ENCODE measurements at places on chromosomes 5 and 9.

GRCh38 chr5:39022151-39022550 is 52.0 kb downstream of the RICTOR start:
- DNase-seq: no peak

DNA sequence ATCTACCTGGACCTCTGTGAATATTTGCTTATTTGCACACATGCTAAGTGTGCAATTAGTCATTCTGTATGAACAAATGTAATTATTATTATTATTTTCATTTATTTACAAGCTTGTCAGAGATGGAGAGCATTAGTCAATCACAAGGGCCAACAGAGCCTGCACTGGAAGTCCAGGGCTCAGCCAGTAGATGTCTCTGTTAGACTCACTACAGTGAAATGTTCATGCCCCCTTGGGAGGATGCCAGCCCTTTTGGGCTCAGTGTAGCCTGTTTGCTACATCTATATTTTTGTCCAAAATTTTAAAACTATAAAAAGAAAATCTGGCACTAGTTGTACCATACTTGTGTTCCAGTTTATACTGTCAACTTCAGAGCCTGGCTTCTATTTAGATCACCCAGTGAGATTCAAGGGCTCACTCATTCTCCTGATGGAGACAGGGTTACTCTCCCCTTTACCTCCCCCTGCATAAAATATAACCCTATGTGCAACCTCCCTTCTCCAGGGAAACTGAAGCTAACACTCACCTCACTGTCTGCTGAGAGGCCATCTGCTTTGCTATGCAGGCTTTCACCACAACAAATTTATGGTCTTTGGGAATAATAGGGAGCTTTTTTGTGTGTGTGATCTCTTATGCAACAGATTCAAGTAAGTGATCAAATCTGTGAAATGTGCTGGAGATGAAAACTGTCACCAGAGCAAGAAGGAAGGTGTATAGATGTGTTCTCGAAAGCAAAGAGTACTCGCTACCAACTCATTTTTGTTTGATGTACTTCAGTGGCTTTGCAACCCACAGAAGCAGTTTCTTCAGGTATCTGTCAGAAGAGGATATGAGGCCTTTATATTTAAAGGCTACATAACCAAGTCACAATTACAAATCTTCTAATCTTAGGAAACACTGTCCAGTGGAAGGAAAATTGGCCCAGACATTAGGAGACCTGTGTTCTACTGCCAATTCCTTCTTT is 99.9 kb upstream of the TLE4 start:
- peak; percentile 8 for DNase-seq

DNA sequence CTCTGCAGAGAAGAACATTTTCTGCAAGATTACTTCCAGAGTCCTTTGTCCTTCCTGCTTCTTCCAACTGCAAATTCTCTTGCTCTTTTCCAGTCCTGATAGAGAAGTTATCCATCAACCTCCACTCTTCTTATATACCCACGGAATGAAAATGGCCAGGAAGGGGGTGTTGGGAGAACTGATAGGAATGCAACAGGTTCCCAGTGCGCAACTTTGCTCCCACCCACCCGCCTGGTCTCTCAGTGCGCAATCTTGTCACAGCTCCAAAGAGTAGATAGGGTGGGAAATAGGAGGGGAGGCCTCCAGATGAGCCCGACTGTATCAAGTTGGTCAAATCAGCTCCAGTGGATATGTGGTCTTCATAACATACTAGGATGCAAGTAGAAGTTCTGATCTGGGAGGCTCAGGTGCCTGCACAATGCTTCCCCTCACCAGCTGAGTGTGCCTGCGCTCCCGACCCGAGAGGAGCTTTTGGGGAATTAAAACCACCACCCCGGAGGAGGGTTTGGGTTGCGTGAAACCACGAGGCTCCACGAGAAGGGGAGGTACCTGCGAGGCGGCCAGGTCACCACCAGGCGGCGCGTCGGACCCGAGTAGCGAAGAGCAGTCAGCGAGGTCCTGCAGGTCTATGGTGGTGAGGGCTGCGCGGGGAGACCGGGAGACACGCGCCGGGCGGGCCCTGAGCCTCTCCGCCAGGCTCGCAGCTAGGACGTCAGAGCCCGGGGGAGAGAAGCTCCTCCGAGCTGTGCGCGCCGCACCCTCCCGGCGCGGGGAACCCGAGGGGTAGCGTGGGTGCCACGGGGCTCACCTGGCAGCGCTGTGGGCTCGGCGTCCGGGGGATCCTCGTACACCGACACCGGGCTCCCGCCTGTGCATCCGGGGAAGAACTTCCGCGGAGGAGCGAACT is 835 bp downstream of the MCIDAS start:
- DNase-seq: peak; percentile 26

DNA sequence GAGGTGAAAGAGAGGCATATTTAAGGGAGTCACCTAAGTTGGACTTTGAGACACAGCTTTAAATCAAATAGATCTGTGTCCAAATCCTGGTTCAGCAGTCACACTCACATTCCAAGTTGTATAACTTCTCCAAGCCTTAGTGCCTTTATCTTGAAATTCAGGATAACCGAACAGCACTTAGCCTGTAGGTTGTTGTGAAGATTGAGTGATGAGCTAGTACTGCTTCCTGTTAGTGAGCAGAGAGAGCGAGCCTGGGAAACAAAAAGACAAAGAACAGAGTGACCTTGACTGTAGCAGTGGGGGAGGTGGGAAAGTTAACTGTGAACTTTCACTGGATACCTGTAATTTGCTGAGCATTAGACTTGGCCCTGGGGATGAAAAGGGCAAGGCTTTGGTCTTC is 22.4 kb downstream of the MAML1 start:
- no peak for DNase-seq

GRCh38 chr5:64595031-64595855 is 89.4 kb downstream of the RGS7BP start:
- DNase-seq: no peak

DNA sequence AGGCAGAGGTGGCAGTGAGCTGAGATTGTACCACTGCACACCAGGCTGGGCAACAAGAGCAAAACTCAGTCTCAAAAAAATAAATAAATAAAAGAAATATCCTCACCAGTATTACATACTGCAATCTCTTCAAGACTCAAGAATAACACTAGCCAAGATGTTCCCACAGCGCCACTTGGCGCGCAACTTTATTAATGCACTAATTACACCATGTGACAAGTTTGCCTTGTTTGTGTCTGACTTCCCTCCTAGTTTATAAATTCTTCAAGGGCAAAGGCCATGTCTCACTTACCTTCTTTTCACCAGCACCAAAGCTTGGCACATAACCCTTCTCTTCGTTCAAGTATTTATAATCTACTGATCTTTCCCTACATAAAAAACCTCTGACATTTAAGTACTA is 4.8 kb downstream of the SKP1 start:
- DNase-seq: no peak

GRCh38 chr9:114972510-114973136 is 42.2 kb upstream of the TNFSF8 start:
- no peak for DNase-seq

DNA sequence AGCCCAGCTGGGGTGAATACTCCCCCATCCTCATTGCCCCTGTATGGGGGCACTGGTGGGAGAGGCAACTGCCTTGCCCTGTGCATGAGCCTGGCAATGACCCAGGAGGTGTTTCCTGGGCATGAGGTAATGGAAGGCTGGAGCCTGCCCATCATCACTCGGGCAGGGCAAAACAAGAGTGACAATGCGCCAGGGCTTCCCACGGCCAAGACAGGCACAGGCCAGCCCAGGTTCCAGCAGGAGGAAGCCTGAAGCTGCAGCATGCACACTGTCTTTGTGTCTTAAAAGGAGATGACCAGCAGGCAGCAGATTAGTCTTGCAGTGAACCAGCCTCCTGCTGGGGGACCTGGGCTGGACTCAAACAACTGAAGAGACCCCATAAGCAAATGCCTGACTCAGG is 92.2 kb upstream of the SMIM23 start:
- DNase-seq: no peak

GRCh38 chr5:159286420-159287035 is 23.4 kb downstream of the UBLCP1 start:
- peak; percentile 37 for DNase-seq

GRCh38 chr5:140166911-140167310 is 8.1 kb upstream of the CYSTM1 start:
- DNase-seq: no peak

DNA sequence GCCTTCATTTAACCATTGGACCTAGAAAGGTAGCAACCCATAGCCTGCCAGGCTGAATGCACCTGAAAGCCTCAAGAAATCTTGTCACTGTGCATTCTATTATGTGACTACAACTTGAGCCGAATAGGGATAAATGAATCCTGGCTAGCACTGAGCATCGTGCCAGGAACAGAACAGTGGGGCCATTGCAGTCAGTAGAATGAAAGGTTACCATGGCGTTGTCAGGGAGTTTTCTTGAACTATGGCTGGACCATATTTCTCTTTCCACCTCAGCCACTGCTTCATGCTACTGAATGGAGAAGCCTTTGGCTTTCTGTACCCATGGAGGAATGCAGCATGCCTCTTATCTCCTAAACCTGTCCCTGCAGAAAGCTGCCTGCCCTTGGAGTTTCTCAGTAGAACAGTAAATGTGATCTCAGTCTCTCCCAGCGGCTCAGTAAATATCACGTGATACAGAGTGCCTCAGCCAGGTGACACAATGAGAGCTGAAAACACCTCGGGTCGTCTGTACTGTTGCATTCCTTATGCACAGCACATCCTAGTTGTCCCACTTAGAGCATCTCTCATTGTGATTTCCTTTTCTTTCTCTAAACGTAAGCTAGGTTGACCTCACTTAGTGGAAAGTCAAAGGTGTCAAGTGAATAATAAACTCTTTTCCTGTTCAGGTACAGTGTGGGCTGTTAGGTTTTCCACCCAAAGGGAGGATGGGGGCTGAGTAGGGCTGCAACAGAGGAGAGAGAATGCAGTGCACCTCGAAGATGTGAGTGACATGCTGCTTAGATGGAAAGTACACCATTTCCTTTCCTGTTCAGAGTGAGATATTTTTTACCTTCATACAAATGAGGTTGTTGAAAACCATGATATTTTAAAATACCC is 115.3 kb downstream of the MACIR start:
- no peak for DNase-seq

GRCh38 chr9:75927356-75927755 is 36.9 kb downstream of the PCSK5 start:
- DNase-seq: no peak

DNA sequence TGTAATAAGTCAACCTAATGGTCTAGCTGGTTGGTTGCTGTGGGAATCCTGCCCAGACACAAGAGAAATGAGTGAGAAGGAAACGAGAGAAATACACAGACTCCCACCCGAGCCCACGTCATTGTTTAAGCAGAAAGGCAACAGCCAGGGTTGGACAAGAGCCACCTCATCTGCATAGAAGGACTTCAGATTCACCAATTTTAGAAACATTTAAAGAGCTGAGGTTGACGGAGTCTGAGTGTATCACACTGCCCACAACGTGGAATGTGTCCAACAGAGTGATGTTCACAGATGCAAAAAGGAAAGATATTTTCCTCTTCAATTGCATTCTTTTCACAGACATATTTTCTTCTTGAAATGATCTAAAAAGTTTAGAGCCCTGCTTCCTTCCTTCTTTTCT is 349.5 kb downstream of the AGTPBP1 start:
- no peak for DNase-seq

- DNase-seq: peak; percentile 48
Measured at GRCh38 chr5:140145818-140146522, 20.2 kb downstream of the IGIP start.

- DNase-seq: no peak
Measured at GRCh38 chr5:141402553-141403243, at the start of gene PCDHGA9. TSS of gene PCDHGA9 (plus strand) at chr5:141402778. CDS start at chr5:141402953, 175 bp downstream.

DNA sequence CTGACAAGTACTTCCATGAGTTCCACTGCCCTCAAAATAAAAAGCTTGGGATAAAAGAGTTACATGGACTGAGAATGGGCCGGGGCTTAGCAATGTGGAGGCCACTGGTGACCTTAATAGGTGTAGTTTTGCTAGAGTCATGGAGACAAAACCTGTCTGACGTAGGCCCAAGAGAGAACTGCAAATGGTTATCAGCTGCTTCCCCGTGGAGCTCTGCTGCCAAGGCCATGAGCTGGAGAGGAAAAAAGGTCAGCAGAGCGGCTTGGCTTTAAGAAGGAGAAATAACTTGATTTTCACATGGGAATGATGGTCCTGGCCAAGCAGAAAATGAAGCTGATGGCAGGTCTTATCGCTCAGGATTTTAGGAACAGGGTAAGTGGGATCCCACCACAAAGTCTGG is 3.7 kb upstream of the SURF6 start:
- no peak for DNase-seq

DNA sequence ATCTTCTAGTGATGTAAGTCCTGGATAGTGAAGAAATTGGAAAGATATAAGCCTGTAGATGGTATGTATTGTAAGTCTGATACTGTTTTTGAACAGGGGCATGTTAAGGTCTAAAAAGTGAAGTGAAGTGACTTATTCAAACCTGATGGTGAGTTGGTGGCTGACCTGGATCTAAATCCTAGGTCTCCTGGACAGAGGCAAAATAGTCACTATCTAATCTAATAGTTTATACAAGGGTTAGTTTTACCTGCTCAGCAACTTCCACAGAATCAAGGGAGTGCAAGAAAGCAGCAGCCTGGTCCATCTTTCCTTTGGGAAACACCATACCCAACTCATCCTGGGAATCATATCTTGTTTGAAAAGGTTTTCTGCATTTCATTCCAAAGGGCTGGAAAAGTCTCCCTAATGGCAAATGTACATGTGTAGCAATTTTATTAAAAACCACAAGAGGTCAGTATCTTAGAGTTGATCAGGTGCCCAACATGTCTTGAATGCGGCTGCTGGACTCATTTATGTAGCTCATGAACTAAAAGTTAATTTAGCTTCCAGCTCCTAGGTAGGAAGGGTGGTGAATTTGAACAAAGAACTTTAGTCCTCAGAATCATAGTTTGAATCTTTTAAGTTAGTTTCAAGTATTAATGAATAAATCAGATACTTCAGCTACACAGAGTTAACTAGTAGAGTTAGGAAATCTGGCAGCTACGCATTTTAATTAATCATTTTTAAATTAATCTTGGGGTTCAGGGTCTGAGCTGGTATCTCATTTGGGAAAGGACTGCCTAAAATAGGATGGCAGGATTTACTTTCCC is 26.0 kb downstream of the SKP2 start:
- DNase-seq: no peak
